ENCODE measurements at places on chromosomes 1 and 21.

- DNase-seq: no peak
Measured at GRCh38 chr1:94301186-94301585, 63.8 kb upstream of the ARHGAP29 start.

DNA sequence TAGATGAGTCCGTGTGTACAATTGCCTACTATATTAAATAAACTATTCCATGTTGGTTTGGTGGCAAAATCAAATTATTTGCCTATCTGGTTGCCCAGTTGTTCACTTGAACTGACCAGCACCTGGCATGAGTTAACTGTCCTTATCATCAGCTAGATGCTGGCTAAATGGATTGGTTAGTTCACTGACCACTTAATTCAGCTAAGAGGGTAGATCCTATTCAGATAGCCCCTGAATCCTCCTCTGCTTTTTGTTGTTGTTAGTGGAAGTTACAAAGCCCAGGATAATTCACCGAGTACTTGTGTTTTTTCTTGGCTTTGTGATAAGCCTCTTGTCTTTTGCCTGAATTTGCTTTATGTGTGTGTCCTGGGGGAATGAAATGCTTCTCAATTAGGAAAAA, 22.8 kb upstream of the CD53 start:
- DNase-seq: no peak

- no peak for DNase-seq
Measured at GRCh38 chr21:40556442-40556968, 290.5 kb downstream of the DSCAM start.

DNA sequence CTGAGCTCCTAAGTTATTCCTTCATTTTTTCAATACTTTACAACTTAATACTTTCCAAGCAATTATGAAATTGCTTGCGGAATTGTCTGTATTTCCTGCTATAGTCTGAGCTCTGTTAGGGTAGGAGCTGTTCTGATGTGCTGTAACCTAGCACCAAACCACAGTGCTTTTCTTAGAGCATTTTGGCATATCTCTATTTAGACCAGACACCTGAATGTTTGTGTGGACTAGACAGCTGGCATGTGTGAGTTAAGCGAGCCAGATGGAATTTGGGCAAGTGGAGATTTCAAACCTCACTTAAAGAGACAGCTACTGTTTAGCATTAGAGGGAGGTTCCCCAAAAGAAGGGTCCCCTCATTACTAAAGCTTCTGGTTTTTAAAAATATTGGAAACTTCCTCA, 106.1 kb downstream of the RWDD3 start:
- no peak for DNase-seq

DNA sequence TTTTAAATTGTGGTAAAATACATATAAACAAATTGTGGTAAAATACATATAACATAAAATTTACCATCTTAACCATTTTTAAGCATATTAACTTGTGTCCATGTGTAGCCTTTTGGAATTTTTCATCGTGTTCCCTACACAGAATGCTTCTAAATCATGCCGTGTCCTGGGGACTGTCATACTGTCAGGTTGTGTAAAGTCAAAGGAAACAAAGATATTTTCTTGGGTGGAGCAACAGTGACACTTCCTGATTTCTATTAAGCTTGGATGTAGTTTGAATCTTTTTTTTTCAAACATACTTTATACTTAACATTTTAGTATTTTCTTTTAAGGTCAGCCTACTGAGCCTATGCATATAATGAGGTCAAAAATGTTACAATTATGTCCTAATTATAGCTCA, 32.3 kb downstream of the DOP1B start:
- DNase-seq: no peak

Data from NCI-H1105 (cell line).